Activated B cell treated with CpG ODN at 0.5 μM for 24 hours (primary cell): ENCODE measurements at places on chromosomes 5 and 9. TPM values are rescaled to one million over a fixed set of nuclear protein-coding genes. Genes with fewer than 3 reads are reported as not detected.

GRCh38 chr5:80594810-80595209 is 24.7 kb upstream of the ANKRD34B start:
- H3K36me3 ChIP-seq = no peaks in the 10 kb centered on the region
- H3K4me1 ChIP-seq = no peaks in the 10 kb centered on the region
- no peak overlapping the region for H3K4me3 ChIP-seq
- H3K27me3 ChIP-seq = peaks cover 4% of the 10 kb centered on the region

LRSAM1 gene
- 19.4 and 23.9 TPM in 2 replicates for total RNA-seq

GRCh38 chr5:79831381-79832309 is 142.0 kb downstream of the CMYA5 start:
- DNase-seq = no peak
- no peak overlapping the region for H3K27ac ChIP-seq
- H3K27me3 ChIP-seq = peaks cover 4% of the 10 kb centered on the region
- H3K36me3 ChIP-seq = no peaks in the 10 kb centered on the region
- H3K4me3 ChIP-seq = no peak overlapping the region
- H3K4me1 ChIP-seq = no peaks in the 10 kb centered on the region

DNA sequence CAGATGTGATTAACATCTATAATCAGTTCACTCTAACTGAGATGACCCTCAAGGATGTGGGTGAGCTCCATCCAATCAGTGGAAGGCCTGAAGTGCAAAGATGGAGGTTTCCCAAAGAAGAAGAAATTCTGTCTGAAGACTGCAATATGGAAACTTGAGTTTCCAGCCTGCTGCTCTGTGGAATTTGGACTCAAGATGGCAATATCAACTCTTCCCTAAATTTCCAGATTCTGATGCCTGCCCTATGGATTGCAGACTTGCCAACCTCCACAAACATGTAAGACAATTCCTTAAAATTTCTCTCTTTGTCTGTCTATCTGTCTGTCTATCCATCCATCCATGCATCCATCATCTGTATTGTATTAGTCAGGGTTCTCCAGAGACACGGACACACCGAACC is 85.9 kb downstream of the ICE1 start:
- peaks cover 20% of the 10 kb centered on the region for H3K27me3 ChIP-seq
- H3K27ac ChIP-seq = no peak overlapping the region
- H3K4me3 ChIP-seq = no peak overlapping the region
- DNase-seq = no peak
- H3K4me1 ChIP-seq = no peaks in the 10 kb centered on the region

- H3K4me3 ChIP-seq = no peak overlapping the region
- no peak for DNase-seq
- no peaks in the 10 kb centered on the region for H3K4me1 ChIP-seq
- H3K36me3 ChIP-seq = no peaks in the 10 kb centered on the region
Measured at GRCh38 chr9:87276851-87277261, 220.8 kb upstream of the DAPK1 start.

DNA sequence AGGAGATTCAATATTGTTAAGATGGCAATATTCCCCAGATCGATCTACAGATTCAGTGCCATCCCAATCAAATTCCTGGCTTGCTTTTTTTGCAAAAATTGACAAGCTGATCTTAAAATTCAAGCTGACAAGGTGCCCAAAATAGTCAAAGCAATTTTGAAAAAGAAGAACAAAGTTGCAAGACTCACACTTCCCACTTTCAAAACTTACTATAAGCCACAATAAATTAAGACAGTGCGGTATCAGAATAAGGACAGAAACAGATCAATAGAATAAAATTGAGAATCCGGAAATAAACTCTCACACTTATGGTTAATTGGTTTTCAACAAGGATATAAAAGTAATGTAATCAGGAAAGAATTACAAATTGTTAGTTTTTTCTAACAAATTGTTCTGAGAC is 97.1 kb downstream of the NRG2 start:
- H3K4me1 ChIP-seq = peaks cover 22% of the 10 kb centered on the region
- no peak for DNase-seq
- H3K4me3 ChIP-seq = peak overlapping the region; percentile 40
- no peaks in the 10 kb centered on the region for H3K36me3 ChIP-seq

- no peaks in the 10 kb centered on the region for H3K36me3 ChIP-seq
- H3K4me3 ChIP-seq = no peak overlapping the region
- no peak for DNase-seq
- H3K27ac ChIP-seq = no peak overlapping the region
Measured at GRCh38 chr5:6125781-6126180, 252.6 kb downstream of the MED10 start.

- no peaks in the 10 kb centered on the region for H3K36me3 ChIP-seq
- H3K4me3 ChIP-seq = no peak overlapping the region
- DNase-seq = no peak
- H3K27me3 ChIP-seq = no peaks in the 10 kb centered on the region
Measured at GRCh38 chr9:113504725-113505590, 41.4 kb downstream of the RGS3 start.

GRCh38 chr9:37001459-37001858 is 32.6 kb downstream of the PAX5 start:
- H3K4me3 ChIP-seq = peak overlapping the region; percentile 86
- peak overlapping the region; percentile 84 for H3K27ac ChIP-seq
- no peaks in the 10 kb centered on the region for H3K27me3 ChIP-seq

DNA sequence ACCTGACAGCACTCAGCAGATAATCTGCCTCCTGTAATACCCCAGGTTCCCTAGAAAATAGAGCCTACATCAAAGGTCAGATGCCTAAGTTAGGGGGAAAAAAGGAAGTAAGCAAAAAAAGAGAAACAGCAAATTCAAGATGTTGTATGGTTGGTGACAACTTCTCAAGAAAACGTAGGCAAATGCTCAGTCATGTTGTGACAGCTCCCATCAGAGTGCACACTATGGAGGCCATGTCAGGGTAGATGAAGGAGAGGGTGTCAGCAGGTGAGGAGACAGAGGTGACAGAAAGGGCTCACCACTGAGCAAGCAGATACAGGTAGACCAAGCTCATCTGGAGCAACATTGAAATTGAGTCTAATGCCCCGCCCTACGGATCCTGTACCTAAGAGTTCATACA is 356.8 kb upstream of the BRINP1 start:
- DNase-seq = no peak
- H3K36me3 ChIP-seq = no peaks in the 10 kb centered on the region
- peaks cover 20% of the 10 kb centered on the region for H3K27me3 ChIP-seq
- H3K4me1 ChIP-seq = no peaks in the 10 kb centered on the region
- no peak overlapping the region for H3K27ac ChIP-seq

GRCh38 chr9:113600871-113601614 is 137.5 kb downstream of the RGS3 start:
- no peak overlapping the region for H3K27ac ChIP-seq
- H3K36me3 ChIP-seq = peaks cover 20% of the 10 kb centered on the region
- DNase-seq = no peak
- peaks cover 12% of the 10 kb centered on the region for H3K4me1 ChIP-seq
- H3K4me3 ChIP-seq = no peak overlapping the region

- no peak overlapping the region for H3K4me3 ChIP-seq
- no peaks in the 10 kb centered on the region for H3K27me3 ChIP-seq
- DNase-seq = no peak
- H3K27ac ChIP-seq = no peak overlapping the region
Measured at GRCh38 chr5:144671066-144671465, 500.4 kb downstream of the KCTD16 start.
